ENCODE measurements at places on chromosomes 2 and 18. TPM values are rescaled to one million over a fixed set of nuclear protein-coding genes. Genes with fewer than 3 reads are reported as not detected.

TNFRSF11A gene
- 1.4 TPM for total RNA-seq

POTEC gene
- not detected for total RNA-seq

C1QL2 gene
- not detected for total RNA-seq

RAB10 gene
- 150 TPM for total RNA-seq

KIAA2012 gene
- not detected for total RNA-seq

LTBP1 gene
- 0.89 TPM for total RNA-seq

RAX gene
- total RNA-seq: not detected

RHBDD1 gene
- total RNA-seq: 15.3 TPM

HRH4 gene
- not detected for total RNA-seq

ARHGAP15 gene
- total RNA-seq: not detected

STAT4 gene
- total RNA-seq: 3.0 TPM

TBC1D8 gene
- total RNA-seq: 22.8 TPM

CTLA4 gene
- not detected for total RNA-seq

PAX8 gene
- 86.5 TPM for total RNA-seq

FAM161A gene
- 3.3 TPM for total RNA-seq

RAB12 gene
- total RNA-seq: 58.4 TPM

OR6B2 gene
- total RNA-seq: not detected

NOSTRIN gene
- 6.6 TPM for total RNA-seq

TEX44 gene
- not detected for total RNA-seq

DYNAP gene
- not detected for total RNA-seq

PTMA gene
- 977 TPM for total RNA-seq

RGPD8 gene
- 23.0 TPM for total RNA-seq

CMPK2 gene
- total RNA-seq: 9.0 TPM

Measured in renal cortical epithelial cell (primary cell).